ENCODE measurements at places on chromosomes 6 and 20.
A peak's percentile ranks its signal among the peaks of the same experiment; 100 is the strongest.

- no peak for DNase-seq
Observed at GRCh38 chr6:72218125-72218524, 331.8 kb downstream of the RIMS1 start.

GRCh38 chr6:16183187-16183664 lies 54.3 kb downstream of the MYLIP start:
- DNase-seq: no peak

DNA sequence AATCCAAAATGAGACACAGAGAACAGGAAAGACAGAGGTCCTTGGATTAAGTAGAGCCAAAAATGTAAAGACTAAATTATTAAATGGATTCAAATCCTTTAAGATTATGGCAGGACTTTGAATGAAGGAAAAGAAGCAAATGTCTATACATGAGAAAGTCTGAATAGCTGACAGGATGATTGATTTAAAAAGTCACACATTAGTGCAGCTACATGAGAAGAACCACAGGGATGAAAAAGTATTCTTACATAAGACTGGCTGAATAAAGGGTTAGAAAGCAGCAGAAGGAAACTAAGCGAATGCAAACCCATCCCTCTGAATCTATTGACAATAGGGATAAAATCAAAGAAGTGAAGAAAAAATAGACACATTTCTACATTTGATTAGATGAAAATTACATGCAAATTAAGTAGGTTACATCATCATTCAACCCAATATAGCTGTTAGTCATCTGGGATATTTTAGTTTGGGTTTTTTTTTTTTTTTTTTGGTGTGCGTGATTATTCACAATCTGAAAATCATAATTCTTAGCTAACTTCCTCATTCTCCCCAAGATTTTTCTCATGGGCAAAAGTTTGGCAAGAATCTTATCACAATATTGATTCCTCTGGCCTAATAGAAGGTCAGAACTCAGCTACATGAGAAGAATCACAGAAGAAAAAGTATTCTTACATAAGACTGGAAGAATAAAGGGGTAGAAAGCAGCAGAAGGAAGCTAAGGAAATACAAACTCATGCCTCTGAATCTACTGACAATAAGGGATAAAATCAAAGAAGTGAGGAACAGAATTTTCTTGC lies 845.4 kb downstream of the HACE1 start:
- DNase-seq: no peak

DNA sequence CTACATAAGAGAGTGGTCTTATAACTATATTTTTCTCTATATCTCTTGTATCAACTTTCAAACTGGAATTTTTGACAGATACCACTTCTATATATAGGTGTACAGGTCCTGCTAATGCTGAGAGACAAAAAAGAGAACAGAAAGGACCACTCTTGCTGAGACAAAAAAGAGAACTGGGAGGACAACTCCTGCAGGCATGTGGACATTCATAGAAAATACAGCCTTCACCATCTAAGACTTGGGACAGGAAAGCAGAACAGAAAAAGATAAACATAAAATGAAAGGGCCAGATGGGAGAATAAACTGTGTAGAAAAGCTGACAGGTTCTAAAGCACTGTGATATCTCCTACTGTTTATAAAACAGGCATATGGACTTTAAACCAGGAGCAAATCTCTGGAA lies 541.0 kb upstream of the ADGRB3 start:
- no peak for DNase-seq

DNA sequence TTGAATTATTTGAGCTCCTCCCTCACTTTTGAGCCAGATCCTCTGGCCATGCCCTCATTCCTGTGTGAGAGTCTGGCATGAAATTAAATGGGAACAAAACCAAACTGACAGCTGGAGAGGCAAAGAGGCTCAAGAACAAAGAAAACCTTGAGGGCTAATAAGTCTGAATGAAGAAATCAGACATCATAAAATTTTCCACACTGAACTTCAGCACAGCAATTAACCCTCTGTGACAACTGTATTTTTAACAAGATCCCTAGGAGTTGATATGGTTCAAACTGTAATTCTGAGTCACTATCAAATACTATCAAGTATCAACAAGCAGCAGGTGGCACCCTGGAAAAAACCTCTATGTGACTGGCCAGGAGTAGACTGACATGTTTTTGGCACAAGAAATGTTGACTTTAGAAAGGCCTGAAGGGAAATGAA lies 109.4 kb upstream of the EMILIN3 start:
- peak; percentile 35 for DNase-seq

DNA sequence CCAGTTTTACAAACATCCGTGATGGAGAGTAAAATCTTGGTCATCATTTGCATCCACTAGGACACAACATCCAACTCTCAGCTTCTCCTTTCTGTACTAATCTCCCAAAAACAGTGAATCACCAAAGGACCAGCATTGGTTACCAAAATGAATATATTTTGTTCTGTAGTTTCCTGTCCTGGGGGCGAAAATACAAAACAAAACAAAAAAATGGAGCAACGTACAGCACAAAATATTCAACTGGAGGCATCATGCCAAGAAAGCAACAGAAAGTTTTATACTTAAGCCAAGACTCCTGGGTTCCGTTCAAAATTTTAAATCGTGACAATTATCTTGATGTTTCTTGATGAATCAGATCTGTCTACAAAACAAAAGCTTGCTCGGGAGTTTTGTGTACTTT lies 126.6 kb upstream of the CCDC28A start:
- no peak for DNase-seq

DNA sequence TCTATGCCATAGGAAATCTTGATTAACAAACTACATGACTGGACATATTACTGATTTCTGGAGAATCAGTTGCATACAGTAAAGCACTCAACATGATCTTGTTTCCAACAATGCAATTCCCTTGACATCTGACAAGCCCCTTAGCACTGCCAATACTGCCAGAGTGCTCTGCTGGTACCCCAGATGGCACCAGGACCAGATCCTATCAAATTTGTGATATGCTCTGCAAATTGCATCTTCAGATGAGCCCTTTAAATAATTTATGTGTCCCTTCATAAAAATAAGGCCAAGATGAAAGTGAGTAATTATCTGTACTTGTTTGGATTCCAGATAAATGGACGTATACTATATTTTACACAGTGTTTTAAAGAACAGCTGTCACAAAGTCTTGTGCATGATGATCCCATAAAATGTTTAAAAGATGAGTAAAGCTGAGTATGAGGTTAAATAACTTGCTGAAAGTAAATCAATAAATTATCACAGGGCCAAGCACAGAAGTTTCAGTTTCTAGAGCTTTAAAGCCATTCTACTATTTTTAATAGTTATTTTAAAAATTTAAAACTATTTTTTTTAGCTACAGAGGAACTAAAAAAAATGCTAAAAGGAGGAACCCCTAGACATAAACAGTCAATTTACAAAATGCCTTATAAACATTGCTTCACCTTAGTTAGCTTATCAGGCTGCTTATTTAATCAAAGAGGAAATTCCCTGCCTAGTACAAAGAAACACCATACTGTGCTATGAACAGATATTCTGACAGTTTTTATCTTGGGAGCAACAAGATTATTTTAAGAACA lies 42.1 kb downstream of the NUDT3 start:
- DNase-seq: no peak

DNA sequence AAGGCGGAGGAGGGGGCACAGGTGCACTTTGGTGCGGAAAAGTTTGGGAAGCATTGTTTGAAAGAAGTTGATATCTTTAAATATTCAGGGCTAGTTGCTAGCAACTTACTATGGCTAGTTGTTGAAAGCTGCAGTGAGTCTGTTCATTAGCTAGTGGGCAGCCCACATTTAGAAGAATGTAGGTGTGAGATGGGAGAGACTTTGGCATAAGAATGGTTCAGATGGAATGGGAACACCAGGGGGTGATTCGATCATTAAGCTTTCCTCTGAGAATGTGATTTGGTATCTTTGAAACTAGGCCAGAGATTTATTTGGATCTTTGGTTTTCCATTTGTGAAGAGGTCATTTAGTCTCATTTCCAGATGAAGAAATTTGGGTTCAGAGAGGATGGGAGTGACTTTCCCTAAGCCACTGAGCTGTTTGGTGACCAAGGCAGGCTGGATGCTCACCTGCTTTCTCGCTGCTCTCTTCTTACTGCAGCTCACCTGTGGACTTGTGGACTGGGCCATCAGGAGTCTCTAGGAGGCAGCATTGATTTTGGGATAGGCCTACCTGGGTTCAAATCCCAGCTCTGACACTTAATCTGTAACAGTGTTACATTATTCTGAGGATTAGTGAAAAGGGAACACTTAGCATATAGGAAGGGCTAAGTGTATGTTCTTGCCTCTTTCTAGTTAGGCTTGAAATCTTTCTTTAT lies 62.9 kb downstream of the CARMIL1 start:
- DNase-seq: no peak

GRCh38 chr6:106069478-106069877 lies 16.7 kb upstream of the PRDM1 start:
- DNase-seq: no peak

DNA sequence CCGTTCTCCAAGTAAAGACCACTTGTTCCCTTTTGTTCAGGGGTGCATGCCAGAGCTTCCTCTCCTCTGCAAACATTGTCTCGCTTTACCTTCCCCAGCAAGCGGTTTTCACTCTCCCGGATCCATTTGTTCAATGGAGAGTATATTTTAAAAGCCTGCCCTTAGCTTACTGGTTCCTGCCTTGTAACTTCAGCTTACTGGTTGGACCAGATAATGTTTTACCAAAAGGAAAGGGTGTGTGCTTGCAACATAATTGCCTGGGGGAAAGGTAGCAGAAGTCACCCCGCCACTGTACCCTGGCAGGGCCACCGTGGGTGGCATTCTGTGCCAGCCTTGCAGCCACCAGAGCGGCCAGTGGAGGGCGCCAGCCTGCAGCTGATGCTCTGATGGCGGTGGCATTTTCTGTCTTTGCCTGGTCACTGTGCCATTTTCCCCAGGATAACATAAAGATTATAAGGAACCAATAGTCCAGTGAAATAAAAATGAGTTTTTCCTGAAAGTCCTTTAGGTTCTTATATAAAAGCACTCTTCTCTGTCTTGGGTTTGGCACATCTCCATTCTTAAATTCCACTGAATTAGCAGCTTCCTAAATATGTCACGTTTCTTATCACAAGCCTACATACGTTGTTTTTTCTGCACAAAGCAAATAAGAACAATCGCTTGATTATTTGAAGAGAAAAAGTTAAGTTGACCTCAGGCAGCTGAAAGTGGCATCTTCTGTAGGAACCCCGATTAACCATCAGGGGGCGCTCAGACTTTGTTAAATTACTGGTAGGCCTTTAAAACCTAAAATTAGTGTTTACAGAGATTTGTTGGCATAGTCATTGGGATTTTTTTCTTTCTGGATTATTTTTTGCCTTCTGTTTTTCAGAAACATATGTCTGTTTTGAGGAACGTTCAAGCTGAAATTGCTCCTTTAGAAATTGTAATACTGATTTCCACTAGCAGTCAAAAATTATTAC lies 67.4 kb upstream of the XRN2 start:
- DNase-seq: peak; percentile 35

GRCh38 chr6:27290065-27290849 lies 21.8 kb downstream of the POM121L2 start:
- no peak for DNase-seq

DNA sequence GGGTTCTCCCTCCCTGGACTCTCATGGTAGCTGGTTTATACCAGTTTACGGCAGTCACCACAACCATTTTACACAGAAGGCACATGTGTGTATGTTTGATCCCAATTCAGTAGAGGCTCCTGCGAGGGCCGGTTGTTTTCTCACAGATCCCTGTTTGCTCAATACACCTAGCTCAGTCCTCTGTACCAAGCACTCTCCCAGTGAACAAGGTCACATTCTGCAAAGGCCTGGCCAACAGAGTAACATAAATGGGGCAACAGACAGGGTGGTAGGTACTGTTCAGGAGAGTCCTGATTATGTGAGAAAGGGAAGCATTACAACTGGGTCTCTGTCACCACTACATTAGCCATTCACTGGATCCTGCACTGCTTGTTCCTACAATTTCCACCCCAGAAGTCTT lies 84.4 kb downstream of the ELOVL5 start:
- no peak for DNase-seq

GRCh38 chr20:9143926-9144325 lies 75.0 kb downstream of the PLCB4 start:
- DNase-seq: no peak

- no peak for DNase-seq
Observed at GRCh38 chr6:111872401-111873177, 663 bp downstream of the FYN start.

DNA sequence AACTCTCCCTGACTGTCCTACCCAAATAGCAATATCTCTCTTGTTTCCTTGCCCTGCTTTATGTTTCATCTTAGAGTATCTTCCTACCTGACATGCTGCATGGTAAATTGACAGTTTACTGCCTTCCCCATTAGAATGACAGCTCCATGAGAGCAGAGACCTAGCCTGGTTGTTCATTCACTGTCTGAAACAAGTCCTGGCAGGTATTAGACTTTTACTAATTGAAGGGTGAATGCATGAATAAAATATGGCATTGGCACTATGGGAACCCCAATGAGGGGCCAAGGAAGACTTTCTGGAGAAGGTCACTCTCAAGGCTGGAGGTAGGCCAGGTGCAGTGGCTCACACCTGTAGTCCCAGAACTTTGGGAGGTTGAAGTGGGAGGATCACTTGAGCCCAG lies 3.8 kb upstream of the CITED2 start:
- DNase-seq: no peak

DNA sequence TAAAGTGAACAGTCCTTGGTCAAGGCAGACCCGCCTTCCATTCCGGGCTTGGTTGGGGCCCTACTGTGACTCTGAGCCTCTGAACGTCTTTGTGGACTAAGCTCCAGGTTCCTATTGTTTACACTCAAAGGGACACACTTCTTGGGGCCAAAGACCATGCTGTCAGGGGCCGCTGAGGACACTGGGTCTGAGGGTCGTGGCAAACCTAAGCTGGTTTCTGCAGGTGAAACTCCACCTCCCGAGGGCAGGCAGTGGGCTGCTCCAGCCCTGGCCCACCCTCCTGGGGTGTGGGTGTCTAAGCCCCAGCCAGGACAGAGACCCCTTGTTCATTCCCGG lies 43.1 kb downstream of the DSTN start:
- DNase-seq: no peak

DNA sequence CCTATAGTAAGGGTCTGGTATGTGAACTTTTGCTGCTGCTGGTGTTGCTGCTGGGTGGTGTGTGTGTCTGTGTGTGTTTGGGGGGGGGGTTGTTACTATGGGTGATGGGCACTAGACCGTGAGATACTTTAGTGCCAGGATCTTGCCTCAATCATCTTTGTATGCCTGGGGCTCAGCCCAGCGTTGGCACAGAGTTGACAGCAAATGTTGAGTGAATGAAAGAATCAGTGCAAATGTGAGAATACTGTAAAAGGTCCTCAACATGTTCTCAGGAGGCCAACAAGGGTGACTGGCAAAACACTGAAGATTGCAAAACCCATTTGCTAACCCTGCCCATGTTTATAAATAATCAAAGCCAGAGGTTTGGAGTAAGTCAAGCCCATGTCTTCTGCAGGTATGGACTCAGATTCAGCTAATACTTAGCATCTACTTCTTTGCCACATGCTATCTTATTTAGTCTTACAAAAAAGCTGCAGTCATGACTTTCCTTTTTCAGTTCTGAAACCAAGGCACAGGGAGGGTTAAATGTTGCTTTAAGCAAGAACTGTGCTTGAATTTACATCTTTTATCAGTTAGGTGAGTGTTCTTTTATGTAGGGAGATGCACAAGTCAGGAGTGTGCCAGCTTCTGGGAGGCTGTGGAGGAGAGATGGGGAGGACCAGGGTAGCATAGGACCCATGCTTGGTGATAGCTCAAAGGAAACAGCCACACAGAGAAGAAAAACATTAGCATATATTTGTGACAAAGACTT lies 125.3 kb upstream of the SPACA1 start:
- no peak for DNase-seq

- DNase-seq: no peak
Observed at GRCh38 chr6:54970337-54970736, 123.8 kb downstream of the FAM83B start.
